Stimulated activated CD8-positive, alpha-beta memory T cell treated with anti-CD3 and anti-CD28 coated beads, Interleukin-2, amount 100 ng/mL, for 48 hours (primary cell): ENCODE measurements at places on chromosomes 2 and 18.
A peak's percentile ranks its signal among the peaks of the same experiment; 100 is the strongest.

DNA sequence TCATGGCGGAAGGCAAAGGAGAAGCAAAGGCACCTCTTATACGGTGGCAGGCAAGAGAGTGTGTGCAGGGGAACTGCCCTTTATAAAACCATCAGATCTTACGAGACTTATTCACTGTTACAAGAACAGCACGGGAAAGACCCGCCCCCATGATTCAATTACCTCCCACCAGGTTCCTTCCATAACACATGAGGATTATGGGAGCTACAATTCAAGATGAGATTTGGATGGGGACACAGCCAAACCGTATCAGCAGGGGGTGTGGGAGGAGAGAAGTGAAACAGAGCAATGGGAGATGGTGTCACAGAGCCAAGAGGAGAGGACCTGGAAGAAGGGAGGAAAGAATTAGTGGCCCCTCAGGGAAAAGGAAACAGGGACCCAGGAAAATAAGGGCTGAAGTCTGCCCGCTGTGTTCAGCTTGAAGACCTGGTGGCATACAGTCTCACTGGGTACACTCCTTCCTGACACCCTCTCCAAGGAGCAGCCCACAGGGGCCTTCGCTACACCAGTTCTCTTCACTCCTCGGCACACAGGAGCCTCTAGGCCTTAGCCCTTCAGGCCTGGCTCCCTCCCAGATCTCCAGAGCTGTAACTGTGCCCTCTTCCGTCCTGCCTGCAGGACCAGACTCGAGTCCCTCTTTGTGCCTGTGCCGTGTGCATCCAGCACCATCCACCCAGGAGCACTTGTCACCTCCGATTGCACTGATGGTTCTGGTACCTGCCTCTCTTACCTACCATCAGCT lies 262.1 kb downstream of the EIPR1 start:
- DNase-seq: no peak

GRCh38 chr2:121810959-121811853 lies 55.8 kb downstream of the TSN start:
- DNase-seq: no peak

GRCh38 chr2:59684116-59684770 lies 869.2 kb downstream of the BCL11A start:
- DNase-seq: no peak

GRCh38 chr2:217294211-217294610 lies 434.3 kb upstream of the TNP1 start:
- no peak for DNase-seq

DNA sequence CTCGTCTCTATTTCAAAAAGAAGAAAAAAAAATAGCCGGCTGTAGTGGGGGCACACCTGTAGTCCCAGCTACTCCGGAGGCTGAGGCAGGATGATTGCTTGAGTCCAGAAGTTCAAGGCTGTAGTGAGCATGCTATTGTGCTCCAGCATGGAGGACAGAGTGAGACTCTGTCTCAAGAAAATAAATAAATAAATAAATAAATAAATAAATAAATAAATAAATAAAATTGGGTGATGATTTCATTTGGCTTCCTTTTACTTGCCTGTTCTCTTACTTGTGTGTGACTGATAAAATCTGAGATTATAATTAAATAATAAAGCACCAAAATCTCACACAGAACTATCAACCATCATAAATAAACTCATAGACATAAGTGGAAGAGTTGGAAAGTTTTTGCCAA lies 657.8 kb downstream of the NRXN1 start:
- DNase-seq: no peak

GRCh38 chr2:3986063-3986462 lies 282.7 kb downstream of the DCDC2C start:
- no peak for DNase-seq

- DNase-seq: no peak
These were observed 79.9 kb downstream of the ZEB2 start for GRCh38 chr2:144439993-144440392.

GRCh38 chr18:54914816-54915215 lies 44.4 kb downstream of the CCDC68 start:
- DNase-seq: no peak

- DNase-seq: no peak
These were observed 144.2 kb downstream of the ALK start for GRCh38 chr2:29777161-29777560.

DNA sequence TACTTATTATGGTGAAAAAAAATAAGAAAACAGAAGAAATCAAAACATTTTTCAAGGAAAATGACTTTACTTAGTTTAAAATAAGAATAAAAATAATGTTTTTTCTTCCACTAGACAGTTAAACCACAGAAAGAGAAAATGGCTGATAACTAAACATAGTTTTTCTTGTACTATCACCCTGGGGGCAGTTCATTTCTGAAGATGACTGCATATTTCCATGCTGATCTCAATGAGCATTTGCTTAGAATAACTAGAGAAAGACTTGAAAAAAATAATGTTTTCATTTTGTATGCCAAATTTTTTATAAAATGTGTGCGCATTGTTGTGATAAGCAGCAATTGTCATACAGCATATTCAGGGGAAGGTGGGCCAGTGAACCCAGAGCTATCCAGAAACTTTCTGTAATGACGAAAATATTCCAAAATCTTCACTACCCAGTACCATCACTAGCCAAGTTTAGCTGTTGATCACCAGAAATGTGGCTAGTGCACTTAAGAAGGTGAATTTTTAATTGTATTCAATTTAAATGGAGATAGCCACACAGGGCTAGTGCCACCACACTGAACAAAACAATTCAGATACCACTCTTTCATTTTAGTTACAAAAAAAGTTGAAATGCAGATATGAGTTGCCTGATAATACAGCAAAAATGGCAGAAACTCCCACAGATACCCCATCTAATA lies 513.4 kb upstream of the NETO1 start:
- DNase-seq: no peak

GRCh38 chr18:36411745-36412168 lies 114.2 kb downstream of the FHOD3 start:
- DNase-seq: no peak

- peak; percentile 21 for DNase-seq
These were observed 54.1 kb downstream of the TAF1B start for GRCh38 chr2:9897331-9897737.
